ENCODE measurements at places on chromosomes 2 and 18. TPM values are rescaled to one million over a fixed set of nuclear protein-coding genes. Genes with fewer than 3 reads are reported as not detected.

The SLC40A1 gene
- total RNA-seq, result 27.4 TPM

GRCh38 chr2:216736326-216736725 is 41.0 kb upstream of the IGFBP5 start:
- no peak for DNase-seq

DNA sequence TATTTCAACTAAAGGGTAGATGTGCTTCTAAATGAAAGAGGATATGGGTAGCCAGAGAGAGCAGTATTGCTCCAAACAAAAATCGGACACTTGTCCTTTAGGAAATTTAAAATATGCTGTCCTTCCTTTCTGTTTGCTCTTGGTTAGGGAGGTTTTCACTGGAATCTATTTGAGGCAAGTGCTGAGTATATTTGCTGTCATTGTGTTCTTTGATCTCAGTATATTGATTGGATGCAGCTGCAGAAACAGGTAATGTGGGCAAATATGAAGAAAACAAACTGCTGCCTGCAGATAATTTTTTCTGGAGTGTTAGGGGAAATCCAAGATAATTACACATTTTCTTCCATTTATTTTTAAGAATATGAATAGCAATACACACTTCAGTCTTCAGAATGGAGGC is 410.2 kb downstream of the NCKAP5 start:
- no peak for DNase-seq

DNA sequence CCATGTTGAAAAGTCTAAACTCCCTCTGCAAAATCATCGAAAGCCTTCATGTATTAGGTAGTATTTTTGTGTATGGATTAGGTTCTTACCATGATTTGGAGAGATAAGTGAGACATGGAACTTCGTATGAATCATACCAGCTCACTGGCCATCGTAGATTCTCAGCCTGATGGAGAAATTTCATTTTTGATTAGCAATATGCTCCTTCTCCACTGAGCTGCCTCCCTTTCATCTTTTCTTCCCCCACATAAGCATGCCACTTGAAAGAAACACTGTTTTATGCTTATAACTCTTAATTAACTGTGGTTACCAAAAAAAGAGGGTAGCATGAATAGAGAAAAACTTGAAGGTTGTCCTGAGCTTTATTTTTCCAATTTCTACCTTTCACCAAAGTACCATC is 111.9 kb downstream of the NCK2 start:
- peak; percentile 61 for DNase-seq

The TACR1 gene
- total RNA-seq, result not detected

The CWC22 gene
- 28.9 TPM for total RNA-seq

The AAK1 gene
- total RNA-seq, result 225 TPM

The CDH7 gene
- total RNA-seq, result not detected

DNA sequence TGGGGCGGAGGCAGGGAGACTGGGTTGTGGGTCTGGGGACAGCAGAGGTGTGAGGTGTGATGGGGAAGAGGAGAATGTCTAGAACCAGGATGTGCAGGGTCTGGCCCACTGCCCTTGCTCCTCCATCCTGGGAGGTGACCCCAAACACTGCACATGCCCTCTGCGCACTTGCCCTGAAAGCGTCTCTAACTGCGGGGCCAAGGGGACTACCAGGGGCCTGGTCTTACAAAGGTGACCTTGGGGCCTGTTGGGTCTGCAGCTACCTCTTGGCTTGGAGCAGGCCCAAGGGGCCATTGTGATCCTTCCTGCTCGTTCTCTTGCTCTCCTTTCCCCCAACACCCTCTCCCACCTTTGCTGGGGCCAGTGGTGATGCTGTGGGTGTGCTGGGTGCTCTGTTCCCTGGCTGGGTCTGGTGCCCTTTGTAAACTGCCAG is 48.0 kb upstream of the FAHD2A start:
- DNase-seq, result no peak

- DNase-seq, result no peak
Measured at GRCh38 chr2:121429119-121429903, 101.4 kb upstream of the RNU4ATAC start.

DNA sequence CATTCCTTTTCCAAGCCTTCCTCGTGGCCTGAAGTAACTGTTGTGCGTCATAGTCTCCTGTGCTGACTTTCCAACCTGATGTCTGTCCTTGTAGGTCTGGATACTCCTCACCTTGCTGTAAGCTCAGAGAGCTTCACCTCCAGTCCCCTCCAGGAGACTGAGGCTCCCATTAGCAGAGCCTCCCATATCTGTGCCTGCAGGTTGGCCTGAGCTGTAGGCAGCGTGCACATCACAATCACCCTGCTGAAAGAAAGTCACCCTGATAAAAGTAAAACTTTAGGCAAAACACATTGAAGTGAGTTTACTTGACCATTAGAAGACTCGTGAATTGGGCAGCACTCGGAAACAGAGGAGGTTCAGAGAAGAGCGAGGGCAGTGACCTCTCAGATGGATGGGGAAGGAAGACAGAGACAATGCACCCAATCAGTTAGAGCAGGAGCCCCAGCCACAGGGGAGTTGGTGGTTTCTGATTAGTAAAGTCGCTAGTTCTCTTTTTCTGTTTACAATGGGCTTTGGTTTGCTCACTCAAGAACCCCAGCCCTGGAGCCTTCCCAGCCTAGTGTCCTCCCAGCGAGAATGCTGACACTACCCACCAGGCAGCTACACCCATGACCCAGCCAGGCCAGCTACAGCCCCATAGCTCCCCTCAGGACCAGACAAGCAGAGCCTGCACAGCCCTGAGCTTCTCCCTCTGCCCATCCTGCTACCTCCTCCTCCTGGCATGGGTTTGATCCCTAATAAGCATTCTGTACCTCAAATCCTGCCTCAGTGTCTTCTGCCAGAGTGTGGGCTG is 12.1 kb upstream of the TPO start:
- DNase-seq, result no peak

The AGXT gene
- total RNA-seq, result not detected

DNA sequence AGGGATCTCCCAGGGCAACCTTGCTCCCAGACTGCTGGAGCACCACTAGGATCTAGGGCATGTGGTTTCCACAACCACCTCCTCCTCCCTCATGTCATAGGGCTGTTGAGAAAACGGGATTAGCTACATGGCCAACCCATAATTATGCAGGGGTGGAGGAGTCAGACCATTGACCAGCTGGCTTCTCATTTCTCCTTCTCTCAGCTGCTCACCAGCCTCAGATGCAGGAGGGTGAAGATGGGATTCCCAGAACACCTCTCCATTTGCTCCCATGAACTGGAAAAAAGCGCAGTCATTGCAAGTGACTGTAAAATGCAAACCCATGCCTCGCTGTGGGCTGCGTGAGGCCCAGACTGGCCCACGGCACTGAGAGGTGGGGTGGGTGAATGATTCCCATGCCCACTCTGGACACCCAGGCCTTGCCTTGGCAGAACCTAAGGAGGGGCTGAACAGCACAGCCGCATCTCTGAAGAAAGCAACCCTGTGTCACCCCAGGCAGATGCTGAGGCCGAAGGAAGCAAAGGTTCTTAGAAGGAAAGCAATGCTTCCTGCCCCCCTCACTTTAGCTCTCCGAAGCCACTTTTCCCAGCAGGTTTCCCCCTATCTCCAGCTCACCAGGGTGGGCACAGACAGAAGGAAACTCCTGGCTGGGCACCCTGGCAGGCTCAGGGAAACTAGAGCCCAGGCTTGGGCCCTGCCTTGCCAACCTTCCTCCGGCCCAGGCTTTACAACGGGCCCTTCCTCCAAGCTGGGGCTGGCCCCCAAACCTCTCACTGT is 69.6 kb upstream of the RTN4 start:
- no peak for DNase-seq

GRCh38 chr2:32534831-32535230 is 93.0 kb upstream of the TTC27 start:
- DNase-seq, result no peak

DNA sequence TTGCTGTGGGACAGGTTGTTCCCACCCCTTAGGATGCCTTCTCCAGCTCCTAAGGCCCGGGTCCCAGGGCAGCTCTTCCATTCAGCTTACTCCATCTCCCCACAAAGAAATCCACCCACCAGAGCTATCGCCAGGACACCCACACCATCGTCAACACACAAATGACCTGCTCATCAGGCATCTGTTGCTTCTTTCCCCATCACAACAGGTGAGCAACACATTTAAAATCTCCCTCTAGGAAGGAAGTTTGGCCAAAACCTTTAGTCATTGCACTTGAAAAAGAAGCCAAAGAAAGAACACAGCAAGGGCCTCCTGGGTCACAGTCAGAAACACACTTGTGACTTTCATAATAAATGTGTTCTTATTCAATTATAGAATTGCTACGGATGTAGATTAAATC is 289.0 kb downstream of the PIEZO2 start:
- no peak for DNase-seq

GRCh38 chr2:31725444-31725843 is 144.7 kb upstream of the SRD5A2 start:
- no peak for DNase-seq

DNA sequence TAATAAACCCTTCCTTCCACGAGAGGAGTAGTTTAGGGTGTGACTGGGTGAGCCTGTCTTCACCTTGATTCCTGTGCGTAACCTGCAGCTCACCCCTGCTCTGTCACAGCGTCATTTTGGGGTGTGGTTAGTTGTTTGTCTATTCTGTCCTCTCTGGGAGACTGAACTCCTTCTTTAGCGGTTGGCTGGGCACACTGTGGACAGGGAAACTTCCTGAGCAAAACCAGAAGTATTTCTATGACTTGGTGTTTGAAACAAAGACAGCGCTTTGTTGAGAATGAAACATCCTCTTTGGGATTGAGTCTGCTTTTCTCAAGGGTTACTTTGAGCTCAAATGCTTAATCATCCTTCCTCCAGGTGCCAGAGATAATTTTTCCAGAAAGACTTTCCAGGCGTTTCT is 270.7 kb downstream of the HRH4 start:
- no peak for DNase-seq

- DNase-seq, result no peak
Measured at GRCh38 chr2:36569267-36569856, 28.6 kb downstream of the FEZ2 start.

DNA sequence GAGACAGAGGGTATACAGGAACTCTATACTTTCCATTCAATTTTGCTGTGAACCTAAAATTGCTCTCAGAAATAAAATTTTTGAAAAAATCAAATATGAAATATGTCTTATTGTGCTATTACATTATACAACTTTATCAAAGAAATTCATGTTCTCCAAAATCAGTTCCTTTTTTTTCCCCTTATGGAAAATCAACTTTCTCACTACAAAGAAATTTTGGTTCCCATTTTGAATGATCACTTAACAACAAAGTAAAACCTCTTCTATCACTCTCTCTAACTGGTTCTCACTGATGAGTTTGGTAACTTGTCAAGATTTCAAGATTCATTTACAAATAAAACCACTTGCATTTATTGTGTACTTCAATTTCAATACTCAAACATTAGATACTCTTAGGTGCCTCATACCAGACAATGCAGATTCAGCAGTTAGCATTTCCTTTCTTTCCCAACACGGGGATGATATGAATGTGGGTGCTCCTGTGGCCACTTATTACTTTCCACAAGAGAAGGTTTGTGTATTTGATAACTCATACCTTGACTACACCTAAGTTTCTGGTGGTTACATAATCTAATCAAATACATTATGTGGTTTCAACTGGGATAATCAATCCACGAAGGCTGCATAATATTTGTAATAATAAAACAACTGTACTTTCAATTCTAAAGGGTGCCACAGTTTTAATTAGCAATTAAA is 6.4 kb downstream of the PSME4 start:
- no peak for DNase-seq

DNA sequence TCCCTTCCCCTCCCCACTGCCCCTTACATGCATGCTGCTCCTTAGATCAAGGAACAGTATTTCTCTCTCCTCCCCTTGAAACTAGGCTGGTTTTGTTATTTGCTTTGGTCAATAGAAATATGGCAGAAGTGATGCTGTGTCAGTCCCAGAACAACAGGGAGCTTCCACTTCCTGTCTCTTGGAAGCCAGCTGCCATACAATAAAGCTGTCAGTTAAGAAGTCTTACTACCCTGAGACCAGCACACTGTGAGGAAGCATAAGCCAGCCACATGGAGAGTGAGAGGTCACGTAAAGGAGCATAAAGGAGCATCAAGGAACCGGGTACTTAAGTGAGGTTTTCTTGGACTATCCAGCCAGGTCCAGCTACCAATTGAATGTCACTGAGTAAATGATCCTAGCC is 126.6 kb downstream of the NOL4 start:
- DNase-seq, result no peak

The DUSP2 gene
- 34.6 TPM for total RNA-seq

The CCDC93 gene
- 73.1 TPM for total RNA-seq

DNA sequence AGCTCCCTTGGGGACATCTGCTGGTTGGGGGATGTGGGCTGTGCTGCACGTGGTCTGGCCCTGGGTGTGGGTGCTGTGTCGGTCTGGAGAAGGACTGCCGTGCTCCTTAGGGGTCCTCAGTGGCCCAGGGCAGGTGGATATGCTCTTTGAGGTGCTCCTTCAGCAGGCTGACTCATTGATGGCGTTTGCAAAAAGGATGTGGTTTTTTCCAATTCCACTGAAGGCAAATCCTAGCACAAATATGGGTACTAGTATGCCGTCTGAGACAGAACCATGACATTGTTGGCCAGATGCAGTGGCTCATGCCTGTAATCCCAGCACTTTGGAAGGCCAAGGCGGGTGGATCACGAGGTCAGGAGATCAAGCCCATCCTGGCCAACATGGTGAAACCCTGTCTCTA is 3.3 kb downstream of the PPP1R7 start:
- DNase-seq, result no peak

DNA sequence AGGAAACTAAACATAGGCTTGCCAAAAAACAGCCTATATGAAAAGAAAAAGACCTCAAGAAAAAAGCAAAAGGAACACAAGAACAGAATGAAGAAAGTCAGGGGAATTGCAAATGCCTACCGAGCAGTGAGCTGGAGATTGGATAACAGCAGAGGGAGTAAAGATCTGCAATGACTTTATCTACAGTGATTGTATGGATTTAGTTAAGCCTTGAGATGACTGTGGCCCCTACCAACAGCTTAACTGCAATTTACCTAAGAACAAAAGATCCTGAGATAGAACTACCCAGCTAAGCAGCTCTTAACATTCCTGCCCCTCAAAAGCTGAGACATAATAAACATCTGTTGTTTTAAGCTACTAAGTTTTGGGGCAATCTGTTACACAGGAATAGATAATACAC is 20.5 kb downstream of the LNPK start:
- no peak for DNase-seq

DNA sequence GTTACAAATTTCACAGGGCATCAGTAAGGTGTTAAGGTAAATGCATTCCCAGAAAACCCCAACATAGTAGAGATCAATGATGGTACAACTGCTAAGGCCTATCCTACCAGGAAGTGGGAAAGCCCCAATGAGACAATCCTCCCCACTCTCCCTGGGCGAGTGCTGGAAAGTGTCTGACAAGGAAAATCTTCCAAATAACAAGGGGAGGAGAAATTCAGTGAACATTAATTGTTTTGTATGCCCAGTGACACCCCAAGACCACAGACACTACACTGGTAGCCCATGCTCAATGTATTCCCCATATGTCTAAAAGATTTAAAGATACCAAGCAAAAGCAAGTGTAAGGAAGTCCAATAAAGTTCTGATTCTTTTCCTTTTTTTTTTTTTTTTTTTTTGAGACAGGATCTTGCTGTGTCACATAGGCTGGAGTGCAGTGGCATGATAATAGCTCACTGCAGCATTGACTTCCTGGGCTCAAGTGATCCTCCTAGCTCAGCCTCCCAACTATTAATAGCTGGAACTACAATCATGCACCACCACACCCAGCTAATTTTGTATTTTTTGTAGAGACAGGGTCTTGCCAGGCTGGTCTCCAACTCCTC is 24.7 kb downstream of the B4GALT6 start:
- DNase-seq, result no peak

The FN1 gene
- not detected for total RNA-seq

Data from CD4-positive, alpha-beta memory T cell (primary cell).